ENCODE measurements at places on chromosomes 16 and 17.

GRCh38 chr16:47625115-47625567 lies 164.0 kb downstream of the PHKB start:
- DNase-seq: no peak

DNA sequence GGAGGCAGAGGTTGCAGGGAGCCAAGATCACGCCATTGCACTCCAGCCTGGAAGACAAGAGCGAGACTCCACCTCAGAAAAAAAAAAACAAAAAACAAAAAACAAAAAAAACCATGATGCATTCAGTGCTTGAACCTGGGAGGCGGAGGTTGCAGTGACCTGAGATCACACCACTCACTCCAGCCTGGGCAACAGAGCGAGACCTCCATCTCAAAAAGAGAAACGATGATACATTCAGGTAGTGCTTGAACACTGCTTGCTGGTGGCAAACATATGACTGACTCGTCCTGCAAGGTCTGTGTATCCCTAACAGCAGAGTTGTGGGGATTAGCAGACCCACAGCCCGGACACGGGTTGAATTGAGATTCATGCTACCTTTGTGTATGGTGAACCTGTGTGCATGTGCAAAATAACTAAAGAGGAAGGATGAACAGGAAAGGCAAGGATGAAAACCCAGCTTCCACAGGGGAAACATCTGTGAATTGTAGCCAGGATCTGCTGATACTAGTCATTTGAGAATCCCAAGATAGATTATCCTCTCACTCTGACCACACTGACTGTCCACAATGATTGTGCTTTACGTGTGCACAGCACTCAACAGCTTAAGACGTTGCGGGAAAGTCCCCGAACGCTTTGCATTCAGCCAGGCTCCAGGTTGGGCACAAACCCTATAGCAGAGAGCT lies 52.4 kb upstream of the MRPS23 start:
- DNase-seq: no peak

GRCh38 chr17:19348081-19348650 lies 14.4 kb downstream of the B9D1 start:
- DNase-seq: no peak

DNA sequence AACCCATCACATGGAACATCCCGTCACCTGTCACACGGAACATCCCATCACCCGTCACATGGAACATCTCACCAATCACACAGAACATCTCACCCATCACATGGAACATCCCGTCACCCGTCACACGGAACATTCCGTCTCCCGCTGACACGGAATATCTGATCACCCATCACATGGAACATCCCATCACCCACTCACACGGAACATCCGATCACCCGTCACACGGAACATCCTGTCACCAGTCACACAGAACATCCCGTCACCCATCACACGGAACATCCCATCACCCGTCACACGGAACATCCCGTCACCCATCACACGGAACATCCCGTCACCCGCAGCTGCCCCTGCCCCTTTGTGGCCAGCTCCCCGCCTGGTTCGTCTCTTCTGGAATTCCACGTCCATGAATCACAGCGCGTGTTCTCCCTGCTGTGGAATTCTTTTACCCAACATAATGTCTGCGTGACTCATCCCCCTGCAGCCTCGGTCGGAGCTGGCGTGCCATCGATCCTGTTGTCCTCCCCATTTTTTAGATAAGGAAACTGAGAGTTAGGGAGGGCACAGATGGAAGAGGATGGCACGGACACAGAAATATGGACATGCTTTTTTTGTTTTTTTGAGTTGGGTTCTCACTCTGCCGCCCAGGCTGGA lies 5.6 kb downstream of the CPNE7 start:
- no peak for DNase-seq

DNA sequence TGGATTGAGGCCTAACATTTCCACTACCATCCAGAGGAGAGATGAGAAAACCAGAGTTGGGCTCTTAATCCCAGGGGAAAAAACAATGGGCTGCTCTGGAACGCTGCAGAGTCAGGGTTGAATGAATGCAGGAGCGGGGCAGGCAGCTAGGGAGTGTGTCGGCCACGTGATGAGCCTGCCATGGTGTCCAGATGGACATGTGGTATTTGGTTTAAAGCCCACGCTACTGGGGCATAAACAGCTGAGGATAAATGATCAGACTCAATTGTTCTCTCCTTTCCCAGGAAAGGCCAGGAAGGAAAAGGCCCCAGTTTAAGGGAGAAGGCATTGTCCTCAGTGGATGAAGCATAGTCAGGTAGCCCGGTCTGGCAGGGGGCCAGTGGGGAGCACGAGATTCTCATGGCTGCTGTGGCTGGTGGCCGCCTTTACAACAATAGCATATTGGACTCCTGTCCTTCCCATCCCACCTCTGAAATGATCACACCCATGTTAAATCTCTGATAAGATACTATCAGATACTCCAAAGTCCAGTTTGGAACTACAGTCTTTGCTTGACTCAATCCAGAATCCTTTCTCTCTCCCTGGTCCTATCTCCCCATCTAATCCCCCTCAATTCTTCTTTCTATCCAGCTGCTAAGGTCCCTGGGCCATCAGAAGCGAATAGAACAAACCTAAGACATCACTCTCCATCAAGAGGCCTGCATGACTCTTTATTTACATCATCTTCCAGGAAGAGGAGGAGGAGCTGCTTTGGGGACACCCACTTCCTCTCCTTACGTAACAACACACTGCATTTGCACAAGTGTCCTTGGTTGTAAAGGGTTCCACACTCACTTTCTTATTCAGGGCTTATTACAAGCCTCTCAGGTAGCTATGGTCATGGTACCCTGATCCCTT lies 20.4 kb downstream of the CA4 start:
- DNase-seq: no peak

- no peak for DNase-seq
These were observed 2.1 kb downstream of the HCRT start for GRCh38 chr17:42182927-42183734.

GRCh38 chr16:68290450-68290849 lies 20.3 kb downstream of the SLC7A6OS start:
- no peak for DNase-seq

- peak; percentile 5 for DNase-seq
These were observed 289.1 kb downstream of the CA10 start for GRCh38 chr17:51869387-51869786.

DNA sequence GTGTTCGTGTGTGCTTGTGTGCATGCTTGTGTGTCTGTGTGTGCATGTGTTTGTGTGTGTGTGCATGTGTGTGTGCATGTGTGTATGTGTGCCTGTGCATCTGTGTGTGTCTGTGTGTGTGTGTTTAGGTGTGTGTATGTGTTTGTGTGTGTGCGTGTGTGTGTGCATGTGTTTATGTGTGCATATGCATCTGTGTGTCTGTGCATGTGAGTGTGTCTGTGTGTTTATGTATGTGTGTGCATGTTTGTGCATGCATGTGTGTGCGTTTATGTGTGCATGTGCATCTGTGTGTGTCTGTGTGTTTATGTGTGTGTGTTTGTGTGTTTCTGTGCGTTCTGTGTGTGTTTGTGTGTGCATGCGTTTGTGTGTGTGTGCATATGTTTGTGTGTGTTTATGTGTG lies 106.6 kb upstream of the TNRC6C start:
- DNase-seq: no peak

DNA sequence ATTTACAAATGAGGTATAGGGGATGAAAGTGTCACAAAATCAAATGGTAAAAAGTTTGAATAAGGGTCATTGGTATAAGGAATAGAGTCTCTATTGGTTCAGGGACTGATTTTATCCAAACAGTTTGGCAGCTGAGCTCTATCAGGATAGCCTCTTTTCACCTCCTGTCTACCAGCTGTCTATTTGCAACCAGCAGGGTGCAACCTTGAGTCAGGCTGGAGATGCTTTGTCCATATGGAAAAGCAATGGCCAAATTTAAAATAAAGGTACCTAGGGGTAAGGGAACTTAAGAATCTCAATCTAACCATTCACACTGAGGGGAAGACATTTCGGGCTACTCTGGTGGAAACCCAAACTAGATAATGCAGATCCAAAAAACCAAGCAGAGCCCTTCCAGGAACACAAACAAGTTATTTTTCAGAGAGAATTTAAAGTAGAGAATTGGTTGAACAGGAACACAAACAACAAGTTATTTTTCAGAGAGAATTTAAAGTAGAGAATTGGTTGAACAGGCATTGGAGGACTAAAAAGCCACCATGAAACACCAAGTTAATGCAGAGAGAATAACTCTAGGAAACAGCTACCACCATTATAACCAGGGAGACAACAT lies 12.6 kb upstream of the CA10 start:
- DNase-seq: no peak

DNA sequence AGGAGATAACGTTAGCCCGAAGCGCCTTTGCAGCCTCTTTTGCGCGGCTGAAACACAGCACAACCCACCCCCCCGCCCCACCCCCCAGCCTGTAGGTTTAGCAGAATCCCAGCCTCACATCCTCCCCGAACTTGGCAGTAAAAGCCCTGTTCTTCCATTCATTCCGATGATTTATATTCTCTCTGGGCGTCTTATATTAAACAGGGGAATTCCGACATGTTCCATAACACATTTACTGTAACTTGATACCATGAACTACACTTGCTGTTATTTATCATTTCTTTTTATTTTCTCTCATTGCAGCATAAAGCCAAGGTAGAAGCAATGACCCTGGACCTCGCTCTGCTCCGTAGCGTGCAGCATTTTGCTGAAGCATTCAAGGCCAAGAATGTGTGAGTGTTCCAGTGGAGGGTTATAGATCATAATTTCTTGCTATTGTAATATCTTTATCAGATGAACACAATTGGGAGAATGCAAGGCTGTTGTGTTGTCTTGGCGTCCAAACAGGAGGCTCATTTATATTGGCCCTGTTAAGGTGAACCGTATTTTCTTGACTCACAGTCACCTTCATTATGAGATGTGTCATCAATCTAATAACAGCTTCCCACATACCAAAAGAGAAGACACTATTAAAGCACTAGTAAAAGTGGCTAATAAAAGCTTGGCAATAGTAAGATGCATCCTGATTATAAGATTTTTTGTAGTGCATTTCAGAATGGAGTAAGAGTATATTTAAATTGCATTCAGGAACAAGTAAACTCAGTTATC lies 287.3 kb downstream of the WWOX start:
- no peak for DNase-seq

DNA sequence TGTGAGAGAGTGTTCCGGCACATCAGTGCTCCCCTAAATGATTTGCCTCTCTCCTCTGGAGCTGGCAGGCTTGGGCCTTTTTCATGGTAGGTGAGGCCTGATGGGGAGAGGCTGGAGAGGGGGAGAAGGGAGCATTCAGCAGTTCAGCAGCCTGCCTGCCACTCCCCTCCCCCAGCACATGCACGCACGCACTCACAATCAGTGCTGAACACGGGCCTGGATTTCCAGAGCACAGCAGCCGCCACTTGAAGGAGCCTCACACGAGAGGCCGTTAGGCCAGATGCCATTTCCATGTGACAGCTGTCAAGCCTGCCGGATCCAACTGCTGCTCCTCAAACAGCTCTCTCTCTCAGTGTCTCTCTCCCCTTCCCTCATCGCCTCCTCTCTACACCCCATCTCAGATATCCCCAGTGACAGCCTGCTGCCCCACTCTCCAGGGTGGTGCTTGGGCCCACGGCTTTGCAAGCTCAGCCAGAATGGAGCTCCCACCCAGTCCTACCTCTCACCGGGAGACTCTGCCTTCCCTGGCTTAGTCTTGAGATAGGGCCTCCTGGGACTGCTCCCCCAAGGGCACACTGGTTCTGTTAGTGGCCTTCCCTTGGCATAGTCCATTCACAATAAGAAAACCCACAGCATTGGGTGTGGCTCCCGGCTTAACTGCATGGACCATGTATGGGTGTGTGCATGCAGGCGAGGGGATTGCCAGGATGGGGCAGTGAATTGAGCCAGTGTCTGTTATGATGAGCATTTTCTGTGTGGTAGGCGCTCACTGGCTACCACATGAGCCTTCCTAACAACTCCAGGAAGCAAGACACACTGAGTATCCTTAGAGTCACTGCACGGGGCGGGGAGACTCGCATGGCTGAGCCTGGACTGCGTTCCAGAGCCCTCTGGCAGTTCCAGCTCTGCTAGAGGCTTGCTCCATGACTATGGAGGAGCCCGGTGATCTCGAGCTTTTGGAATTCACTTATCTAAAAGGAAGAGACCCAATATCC lies 226.2 kb downstream of the CCDC182 start:
- no peak for DNase-seq

DNA sequence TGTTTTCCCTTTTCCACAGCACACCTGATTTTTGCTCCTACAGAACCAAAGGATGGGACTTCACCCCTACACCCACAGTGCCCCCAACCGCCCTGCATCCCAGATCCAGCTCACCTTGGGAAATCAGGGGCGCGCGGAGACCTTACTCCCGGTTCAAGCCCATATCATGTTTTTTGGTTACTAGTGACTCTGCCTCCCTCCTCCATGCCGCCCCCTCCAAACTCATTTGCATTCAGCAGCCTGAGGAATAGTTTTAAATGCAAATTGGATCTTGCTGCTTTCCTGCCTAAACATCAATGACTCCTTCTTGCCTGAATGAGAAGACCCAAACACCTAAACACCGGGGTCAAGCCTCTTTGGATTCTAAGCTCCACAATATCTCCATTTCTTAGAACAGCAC lies 331.8 kb downstream of the TMEM114 start:
- DNase-seq: no peak

DNA sequence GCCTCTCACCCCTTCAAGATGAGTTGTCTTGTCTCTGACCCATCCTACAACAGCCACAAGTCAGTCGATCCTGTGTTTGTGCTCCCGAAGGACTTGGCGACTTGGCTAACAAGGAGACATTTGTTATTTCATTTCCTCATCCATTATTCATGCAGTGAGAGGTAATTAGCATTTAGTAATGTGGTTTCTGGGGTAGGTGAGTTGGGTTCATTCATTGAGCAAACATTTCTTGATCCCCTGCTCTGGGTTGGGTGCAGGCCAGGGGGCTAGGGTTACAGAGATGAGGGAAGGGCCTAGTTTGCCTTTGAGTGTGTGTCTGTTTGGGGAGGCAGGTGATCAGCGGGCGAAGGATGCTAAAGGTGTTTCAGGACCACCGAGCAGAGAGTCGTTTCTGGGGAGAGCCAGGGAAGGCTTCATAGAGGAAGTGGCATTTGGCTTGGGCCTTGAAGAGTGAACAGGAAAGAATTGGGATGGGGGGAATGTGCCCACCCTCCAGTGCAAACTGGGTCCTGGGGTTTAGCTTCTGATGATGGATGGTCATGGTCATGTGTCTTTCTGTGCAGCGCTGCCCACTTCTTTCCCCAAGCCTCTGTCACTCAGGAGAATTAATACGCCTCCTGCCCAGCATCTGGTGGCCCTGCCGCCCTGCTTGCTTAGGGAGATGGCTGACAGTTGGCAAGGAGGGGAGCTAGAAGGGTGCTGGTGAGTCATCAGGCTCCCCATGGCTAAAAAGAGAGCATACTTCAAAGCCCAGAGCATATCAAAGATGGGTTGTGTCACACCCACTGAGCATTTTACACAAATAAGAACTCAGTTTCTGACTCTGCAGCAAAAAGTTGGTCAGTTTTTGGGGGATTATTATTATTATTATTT lies 38.5 kb downstream of the MSI2 start:
- no peak for DNase-seq

GRCh38 chr17:48068491-48068961 lies 20.4 kb downstream of the NFE2L1 start:
- no peak for DNase-seq

DNA sequence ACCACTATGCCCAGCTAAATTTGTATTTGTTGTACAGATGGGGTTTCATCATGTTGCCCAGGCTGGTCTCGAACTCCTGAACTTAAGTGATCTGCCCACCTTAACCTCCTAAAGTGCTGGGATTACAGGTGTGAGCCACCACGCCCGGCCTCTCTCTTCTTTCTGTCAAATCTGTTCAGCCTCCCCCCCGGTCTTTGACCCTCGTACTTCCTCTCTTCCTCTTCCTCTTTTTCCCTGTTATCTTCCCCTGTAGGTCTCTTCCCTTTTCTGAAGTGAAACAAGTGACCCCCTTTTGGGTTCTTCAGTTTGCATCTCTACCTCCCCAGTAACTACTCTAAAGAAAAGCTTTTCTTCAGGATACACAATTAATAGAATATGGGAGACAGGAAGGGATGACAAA lies 31.7 kb upstream of the DHX40 start:
- no peak for DNase-seq
